ENCODE measurements at places on chromosomes 2 and 18. TPM values are rescaled to one million over a fixed set of nuclear protein-coding genes. Genes with fewer than 3 reads are reported as not detected.
A peak's percentile ranks its signal among the peaks of the same experiment; 100 is the strongest.

DNA sequence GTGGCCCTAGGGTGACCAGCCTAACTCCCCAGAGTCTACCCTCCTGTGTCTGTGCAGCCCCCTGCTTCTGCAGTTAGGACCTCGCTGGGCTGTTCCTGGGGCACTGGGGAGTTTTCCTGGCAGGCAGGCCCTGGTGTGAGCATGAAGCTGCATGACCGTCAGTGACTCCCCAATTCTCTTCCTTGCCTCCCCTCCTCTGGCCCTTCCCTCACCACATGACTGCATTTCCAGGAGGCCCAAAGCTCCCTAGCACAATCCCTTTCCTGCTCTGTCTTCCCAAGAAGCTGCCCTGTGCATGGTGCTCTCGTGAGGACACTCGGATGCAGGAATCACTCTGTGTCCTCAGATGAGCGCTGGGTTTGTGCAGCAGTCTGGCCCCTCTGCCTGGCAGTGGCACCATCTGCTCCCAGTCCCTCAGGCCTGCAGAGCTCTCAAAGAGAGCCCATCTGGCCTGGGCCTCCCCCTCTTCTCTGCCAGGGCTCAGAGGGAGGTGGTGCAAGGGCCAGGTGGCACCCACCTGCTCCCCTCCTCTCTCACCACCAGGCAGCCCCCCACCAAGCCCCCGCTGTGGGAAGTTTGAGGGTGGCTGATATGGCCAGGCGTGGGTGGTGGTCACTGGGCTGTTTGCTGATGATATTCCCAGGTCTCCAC, 125.6 kb upstream of the HS6ST1 start:
- H3K27ac ChIP-seq = no peak overlapping the region
- no peaks in the 10 kb centered on the region for H3K27me3 ChIP-seq
- no peaks in the 10 kb centered on the region for H3K36me3 ChIP-seq
- H3K4me3 ChIP-seq = no peak overlapping the region
- no peak for DNase-seq

DNA sequence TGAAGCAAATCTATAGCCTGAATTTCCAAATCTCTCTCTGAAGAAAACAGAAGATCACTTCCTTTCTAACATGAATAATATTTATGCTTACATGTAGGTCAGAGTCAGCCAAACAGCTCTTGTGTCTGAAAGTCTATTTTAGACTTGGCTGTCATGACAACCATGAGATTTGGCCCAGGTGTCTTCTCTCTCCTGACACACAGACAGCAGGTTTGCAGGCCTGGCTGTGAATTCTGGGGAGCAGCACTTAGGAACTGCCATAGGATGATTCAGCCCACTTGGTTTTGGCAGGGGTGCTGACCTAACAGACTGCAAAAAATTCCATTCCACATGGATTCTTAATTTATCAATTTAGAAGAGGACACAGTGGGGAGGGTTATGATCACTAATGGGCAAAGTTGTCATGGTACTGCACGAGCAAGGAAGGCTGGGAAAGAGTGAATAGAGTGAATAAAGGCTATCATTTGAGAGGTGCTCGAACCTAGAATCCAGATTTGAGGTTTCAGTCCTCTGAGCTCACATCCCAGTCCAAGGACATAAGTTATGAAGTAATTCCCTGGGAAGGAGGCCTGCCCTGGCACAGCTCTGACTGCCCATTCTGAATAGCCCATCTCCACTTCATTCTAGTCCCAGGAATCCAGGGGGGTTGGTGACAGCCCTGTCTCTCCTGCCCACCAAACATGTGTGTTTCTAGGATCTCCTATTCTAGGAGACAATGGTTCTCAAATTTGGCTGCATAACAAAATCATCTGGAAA, 453.9 kb upstream of the TRIB2 start:
- H3K27me3 ChIP-seq = no peaks in the 10 kb centered on the region
- H3K4me1 ChIP-seq = peaks cover 49% of the 10 kb centered on the region
- peak overlapping the region; percentile 2 for H3K4me3 ChIP-seq

- H3K36me3 ChIP-seq = no peaks in the 10 kb centered on the region
- H3K4me1 ChIP-seq = no peaks in the 10 kb centered on the region
- DNase-seq = no peak
- no peaks in the 10 kb centered on the region for H3K27me3 ChIP-seq
- no peak overlapping the region for H3K4me3 ChIP-seq
Measured at GRCh38 chr18:70411876-70412435, 123.1 kb downstream of the SOCS6 start.

Gene PROM2
- not detected for polyA plus RNA-seq

DNA sequence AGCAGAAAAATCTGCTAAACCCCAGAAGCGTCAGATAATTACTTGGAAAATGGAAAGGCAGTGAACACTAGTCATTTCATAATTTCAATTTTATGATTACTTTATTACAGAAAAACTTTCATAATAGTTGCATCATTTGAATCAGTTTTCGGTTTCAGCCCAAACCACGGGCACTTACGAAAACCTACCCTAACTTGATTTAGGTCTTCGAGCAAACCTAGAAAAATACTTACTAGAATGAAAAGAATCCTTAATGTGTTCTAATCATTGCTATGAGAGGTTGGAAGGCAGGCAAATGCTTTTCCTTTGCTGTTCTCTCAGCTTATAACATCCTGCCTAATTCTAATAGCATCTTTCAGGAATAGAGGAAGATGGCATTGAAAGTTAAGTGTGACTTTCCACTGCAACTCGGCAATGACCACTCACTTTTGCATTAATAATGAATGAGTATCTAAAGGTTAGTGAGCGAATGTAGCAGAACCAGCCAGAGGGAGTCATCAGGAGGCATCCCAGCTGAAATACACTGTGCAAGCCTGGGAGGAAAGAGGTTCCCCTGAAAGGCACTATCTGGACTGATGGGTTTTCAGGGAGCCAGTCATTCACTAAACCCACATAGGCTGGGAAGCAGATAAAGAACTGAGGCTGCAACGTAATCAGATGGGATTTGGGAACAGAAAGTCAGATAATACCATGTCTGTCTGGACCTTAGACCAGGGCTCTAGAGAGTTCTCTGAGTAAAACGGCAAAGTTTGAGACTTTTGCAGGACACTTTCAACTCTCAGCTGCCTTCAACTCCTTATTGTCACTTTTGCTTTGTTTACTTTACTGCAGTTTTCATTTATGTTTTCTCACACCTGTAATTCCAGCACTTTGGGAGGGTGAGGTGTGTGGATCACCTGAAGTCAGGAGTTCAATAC, 520.8 kb downstream of the RNF144A start:
- no peaks in the 10 kb centered on the region for H3K27me3 ChIP-seq
- H3K36me3 ChIP-seq = no peaks in the 10 kb centered on the region
- H3K4me1 ChIP-seq = no peaks in the 10 kb centered on the region
- no peak overlapping the region for H3K4me3 ChIP-seq
- no peak for DNase-seq
- H3K27ac ChIP-seq = no peak overlapping the region

Gene CCDC102B
- 1.9 TPM for polyA plus RNA-seq

Gene SLC9A4
- polyA plus RNA-seq = not detected

- H3K4me3 ChIP-seq = no peak overlapping the region
- H3K36me3 ChIP-seq = no peaks in the 10 kb centered on the region
- H3K27me3 ChIP-seq = peaks cover 11% of the 10 kb centered on the region
- H3K4me1 ChIP-seq = peaks cover 26% of the 10 kb centered on the region
- DNase-seq = no peak
Measured at GRCh38 chr2:69305166-69305565, 81.9 kb downstream of the GFPT1 start.

Gene CAPG
- polyA plus RNA-seq = 19.9 TPM

Gene TMEM131
- 8.4 TPM for polyA plus RNA-seq

DNA sequence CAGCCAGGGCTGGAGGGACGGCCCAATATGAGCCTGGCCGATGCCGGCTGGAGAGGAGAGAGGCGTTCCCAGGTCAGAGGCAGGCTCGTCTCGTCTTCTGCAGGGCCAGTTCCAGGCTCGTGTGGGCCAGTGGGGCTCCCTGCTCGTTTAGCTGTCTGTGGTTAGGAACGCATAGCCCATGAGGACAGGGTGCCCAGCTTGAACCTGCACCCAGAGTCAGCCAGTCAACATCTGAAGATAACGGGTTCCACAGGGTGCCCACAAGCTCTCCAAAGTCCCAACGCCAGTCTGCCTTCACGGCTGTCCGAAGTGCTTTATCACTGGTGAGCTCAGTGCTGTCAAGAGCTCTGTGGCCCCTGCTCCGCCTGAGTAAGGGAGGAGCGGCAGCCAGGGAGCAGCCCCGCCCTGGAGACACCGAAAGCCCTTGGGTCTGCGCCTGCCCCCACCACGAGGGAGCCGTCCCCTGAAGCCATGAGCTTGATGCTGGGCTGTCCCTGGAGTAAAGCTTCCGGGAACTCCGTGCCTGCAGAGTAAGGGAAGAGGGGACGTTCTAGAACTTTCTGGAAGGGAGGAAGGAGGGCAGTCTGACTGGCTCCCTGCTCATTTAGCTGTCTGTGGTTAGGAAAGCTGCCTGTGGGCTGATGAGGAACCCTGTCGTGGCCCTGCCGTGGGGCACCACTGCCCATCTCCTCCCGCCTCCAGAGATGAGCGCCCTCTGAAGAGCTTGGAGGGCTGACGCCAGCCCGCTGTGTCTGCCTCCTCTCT, 2.7 kb upstream of the HSBP1L1 start:
- H3K4me3 ChIP-seq = no peak overlapping the region
- DNase-seq = no peak
- no peaks in the 10 kb centered on the region for H3K36me3 ChIP-seq
- H3K4me1 ChIP-seq = peaks cover 29% of the 10 kb centered on the region
- no peak overlapping the region for H3K27ac ChIP-seq

DNA sequence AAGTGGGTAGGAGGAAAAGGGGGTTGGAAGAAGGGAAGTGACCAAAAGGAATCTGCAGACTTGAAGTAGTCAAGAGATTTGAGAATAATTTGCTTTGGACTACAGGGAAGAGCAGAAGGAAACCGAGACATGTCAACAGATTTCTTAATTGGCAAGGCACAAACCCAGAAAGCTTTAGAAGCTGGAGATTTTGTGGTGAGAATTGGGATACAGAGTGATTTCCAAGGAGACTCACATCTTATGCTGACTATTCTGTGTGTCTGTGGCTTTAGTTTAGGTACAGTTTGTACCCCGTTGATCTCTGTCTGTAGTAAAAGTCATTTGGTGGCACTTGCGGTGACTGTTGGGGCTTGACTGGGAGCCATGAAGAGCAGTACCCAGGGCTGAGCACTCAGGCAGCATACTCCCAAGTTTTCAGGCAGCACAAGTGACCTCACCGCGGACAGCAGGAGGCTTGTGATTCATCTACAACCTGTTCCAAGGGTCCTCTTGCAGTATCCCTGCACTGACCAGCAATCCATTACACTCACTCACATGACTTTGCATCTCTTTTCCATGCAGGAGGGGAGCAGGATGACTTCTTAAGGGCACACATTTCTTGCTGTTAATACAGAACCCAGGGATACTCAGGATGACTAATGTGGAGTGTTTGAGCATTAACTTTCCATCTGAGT, 97.1 kb upstream of the TNP1 start:
- no peak overlapping the region for H3K27ac ChIP-seq
- no peak for DNase-seq
- H3K4me1 ChIP-seq = no peaks in the 10 kb centered on the region
- peaks cover 2% of the 10 kb centered on the region for H3K27me3 ChIP-seq
- no peak overlapping the region for H3K4me3 ChIP-seq
- H3K36me3 ChIP-seq = no peaks in the 10 kb centered on the region

GRCh38 chr2:134764164-134764563, 45.4 kb upstream of the TMEM163 start:
- H3K27ac ChIP-seq = no peak overlapping the region
- H3K4me3 ChIP-seq = no peak overlapping the region
- peaks cover 2% of the 10 kb centered on the region for H3K27me3 ChIP-seq
- no peaks in the 10 kb centered on the region for H3K36me3 ChIP-seq

Gene GTF2A1L
- polyA plus RNA-seq = not detected

DNA sequence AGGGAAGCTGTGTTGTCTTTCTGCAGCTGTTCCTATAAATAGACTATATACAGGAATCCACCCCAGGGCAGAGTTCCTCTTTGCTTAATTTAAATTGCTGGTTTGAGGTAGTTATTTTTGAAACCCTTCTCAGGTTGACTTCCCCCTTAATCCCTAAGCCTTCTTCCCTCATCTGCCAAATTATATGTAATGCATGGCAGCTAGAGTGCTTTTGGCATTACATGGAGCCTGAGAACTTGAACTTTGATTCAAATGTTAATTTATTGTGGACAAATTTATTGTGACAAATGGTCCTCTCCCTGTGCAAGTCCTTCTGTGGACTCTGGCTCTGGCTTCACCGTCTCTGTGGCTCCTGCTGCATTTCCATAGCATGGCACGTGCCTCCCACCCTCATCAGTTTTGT, 29.2 kb downstream of the MYO1B start:
- H3K36me3 ChIP-seq = no peaks in the 10 kb centered on the region
- no peak for DNase-seq
- H3K27me3 ChIP-seq = no peaks in the 10 kb centered on the region
- no peak overlapping the region for H3K4me3 ChIP-seq
- no peaks in the 10 kb centered on the region for H3K4me1 ChIP-seq
- no peak overlapping the region for H3K27ac ChIP-seq

Gene FSHR
- polyA plus RNA-seq = not detected
